ENCODE measurements at places on chromosomes 2 and 18. TPM values are rescaled to one million over a fixed set of nuclear protein-coding genes. Genes with fewer than 3 reads are reported as not detected.

DNA sequence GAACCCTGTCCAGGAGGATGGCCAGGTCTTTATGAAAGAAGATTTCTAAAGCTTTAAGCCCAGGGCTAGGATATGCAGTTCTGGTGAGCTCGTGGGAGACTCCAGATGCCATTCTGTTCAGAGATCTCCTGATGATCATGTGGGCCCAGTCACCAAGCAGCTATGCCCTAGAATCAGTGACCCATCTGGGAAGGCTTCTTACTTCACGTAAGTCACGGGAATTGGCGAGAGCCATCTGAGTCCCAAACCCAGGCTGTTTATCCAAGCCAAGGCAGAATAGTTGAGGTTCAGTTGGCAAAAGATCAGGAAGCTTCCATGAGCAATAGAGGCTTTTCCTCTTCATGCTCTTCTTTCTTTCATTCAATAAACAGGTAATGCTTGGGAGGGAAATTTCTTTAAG is 23.9 kb downstream of the ANTXR1 start:
- DNase-seq: no peak

GRCh38 chr18:77346208-77346810 is 96.7 kb downstream of the GALR1 start:
- DNase-seq: no peak

PPIL3 gene
- total RNA-seq: 47.1 TPM

DNA sequence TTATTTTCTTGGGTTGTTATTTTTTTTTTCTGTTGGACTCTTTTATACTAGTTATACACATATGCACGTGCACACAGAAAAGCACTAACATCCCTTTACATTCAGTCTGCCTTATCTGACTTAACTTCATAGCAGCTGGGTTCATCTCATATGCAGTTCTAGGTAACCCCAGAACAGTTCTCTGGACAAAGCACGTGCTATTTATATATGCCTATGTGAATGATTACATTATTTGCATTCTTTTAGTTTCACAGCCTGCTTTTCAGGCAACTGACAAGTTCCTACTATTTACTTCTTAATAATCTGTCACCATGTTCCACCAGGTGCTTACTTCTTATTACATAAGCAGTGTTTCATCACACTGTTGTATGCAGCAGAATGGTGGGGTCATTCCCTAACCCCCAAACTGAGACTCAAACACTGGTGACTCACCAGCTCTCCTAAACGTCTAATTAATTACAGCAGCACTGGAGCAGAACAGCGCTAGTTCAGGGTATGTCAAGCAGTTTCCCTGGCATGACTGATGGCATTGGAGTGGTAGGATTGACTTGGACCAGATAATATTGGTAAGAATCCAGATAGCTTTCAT is 372.8 kb downstream of the CLIP4 start:
- DNase-seq: no peak

DNA sequence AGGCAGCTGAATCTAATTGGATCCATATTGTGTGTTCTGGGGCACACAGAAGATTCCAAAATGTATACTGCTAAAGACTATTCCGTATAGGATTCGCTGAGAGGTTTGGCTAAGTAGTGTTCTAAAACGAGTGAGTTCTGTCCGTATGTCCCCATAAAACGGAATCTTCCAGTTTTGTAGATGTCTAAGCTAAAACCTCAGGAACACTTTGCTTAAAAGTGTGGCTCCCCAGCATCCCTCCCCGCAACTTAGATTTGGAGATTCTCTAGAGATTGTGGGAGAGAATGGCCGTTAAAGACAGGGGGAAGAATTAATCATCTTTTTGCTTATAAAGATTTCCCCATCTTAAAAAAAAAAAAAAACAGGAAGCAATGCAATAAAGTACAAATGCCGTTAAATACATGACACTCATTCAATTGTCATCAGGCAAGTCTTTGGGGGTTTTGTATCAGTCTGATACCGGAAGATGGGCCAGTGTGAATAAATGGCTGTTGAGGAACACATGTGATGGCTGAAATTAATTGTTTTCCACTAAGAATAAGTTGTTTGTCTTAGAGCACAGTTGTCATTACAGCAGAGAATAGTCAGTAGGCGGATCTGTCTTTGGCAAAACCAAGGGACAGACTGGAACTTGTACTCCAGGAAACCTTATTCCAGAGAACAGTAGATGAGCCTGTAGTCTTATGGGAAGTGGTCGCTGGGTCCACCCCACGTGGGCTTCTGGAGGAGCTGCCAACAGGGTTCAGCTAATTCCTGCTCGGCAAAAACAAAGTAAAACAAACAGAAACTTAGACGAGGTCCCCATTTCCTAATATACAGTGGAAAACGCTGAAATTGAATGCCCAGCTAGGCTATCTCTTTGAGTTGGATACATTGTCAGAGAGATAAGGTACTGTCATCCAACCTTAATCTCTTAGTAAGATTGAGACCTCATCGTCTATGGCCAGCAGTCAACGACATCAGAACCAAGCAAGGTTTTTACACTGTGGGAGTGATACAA is 1.7 kb downstream of the EMILIN2 start:
- DNase-seq: no peak

DNA sequence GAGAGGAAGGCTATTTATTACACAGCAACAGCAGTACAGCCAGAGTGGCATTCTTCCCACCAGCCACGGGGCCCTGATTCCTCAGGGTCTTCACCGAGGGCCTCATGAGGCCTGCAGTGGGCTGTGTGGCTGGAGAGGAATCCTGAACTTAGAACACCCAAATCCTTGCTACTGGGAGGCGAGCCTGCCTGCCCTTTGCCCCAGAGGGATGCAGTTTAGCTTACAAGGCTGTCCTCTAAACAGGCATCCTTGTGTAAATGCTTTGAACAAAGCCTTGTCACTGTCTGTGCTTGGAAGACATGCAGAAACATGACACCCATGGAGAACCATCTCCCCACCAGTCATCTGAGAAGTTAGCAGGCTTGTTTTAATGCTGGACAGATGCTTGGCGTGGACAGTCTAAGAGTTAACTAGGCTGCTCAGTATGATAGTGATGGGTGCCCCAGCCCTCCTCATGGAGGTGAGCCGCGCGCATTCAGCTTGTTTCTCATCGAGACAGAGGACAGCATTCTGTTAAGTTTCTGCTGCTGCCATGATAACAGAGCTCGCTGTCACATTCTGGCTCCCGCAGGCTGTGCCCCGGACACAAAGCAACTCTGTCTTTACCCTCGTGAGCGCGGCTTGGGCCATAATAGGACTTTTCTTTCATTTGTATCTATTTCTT is 42.9 kb downstream of the ADI1 start:
- DNase-seq: no peak

SERPINB10 gene
- total RNA-seq: 1.7 TPM

GRCh38 chr2:9968553-9969497 is 17.3 kb downstream of the GRHL1 start:
- no peak for DNase-seq

GRCh38 chr2:162839419-162839818 is 852 bp upstream of the KCNH7 start:
- no peak for DNase-seq

EFEMP1 gene
- total RNA-seq: 4.0 TPM

CERKL gene
- 0.52 TPM for total RNA-seq

KCNG3 gene
- 2.3 TPM for total RNA-seq

CXCR2 gene
- 0.38 TPM for total RNA-seq

GRCh38 chr18:34120294-34120693 is 104.4 kb downstream of the NOL4 start:
- DNase-seq: no peak

DNA sequence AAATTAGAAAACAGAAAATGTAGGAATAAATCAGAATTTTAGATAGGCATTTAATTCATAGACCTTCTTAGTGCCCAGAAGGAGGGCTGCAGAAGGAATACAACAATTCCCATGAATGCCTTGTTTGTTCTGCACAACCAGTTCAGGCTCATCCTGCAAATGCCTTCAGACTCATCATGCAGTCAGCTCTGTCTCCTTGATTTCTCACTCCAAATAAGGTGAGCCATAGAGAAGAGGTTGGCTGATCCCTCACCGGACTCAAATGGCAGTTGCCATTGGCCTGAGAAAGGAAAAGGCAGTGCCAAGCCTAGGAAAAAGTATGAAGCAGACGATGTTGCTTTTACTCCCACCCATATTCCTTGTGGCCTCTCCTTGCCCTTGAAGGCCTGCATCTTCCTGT is 50.3 kb downstream of the DSC3 start:
- no peak for DNase-seq

DNA sequence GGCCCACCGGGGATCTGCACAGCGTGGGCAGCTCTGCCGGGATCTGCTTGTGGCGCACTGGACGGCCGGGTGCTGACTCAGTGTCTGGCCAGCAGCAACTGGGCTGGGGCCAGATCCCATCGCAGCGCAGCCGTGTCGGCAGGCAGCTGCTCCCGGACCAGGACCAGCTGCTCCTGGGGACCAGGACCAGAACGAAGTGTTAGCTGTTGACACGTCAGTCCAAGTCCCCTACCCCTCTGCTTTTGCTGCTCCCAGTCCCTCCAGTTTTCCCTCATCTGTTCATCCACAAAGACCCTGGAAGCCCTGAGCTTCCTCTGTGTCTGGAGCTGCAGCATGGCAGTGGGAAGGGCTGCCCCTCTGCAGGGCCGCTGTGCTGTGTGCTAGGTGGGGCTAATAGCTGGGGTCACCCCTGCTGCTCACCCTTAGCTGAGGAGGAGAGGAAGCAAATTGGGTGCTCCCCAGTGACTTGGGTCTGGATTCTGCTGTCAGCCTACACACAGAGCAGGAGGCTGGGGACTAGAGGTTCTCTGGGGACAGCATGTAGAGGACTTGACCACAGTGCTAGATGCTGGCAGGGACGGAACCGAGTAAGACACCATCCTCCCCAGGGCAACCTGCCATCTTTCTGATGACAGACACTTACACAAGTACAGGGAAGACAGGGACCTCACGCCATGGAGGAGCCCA is 16.9 kb upstream of the KIF1A start:
- no peak for DNase-seq

ARHGAP25 gene
- total RNA-seq: 32.2 TPM

ZSWIM2 gene
- total RNA-seq: not detected

GRCh38 chr2:12071318-12071717 is 324.9 kb downstream of the LPIN1 start:
- DNase-seq: no peak

G6PC2 gene
- not detected for total RNA-seq

DNA sequence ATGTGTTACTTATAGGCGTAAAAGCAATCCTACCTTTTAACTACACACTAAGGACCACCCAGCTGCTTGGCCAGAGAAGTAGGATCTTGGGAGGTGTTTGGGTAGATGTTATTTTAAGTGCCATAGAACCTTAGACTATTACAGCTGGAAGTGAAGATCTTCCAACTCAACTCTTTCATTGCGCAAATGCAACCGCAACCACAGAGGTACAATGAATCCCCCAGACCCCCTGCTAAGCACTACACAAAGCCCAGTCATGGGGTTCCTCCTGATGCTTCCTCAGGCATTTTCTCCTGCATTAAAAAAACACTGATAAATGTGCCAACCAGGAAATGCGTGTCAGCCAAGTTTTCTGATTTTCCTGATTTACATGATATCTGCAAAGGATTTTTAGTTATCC is 246.0 kb downstream of the LRRTM1 start:
- DNase-seq: no peak

- no peak for DNase-seq
Measured at GRCh38 chr2:198008230-198008629, 203.8 kb downstream of the PLCL1 start.

DNA sequence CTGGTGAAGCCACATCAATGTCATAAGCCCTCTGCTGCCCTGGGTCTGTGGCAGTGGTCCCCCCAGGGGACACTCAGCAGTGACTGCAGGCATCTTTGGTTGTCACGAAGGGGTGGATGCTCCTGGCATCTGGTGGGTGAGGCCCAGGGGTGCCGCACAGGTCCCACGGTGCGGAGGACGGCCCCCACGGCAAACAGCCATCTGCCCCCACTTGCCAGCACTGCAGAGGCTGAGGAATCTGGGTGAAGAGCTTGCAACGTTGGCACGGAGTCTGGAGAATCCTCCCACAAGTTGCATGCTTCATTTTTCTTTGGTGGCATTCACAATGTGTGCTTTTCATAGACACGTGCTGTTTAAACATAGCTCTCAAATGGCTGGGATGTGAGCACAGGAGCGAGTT is 105.1 kb upstream of the PXDN start:
- DNase-seq: no peak

- DNase-seq: no peak
Measured at GRCh38 chr2:199118673-199119112, 339.0 kb downstream of the SATB2 start.

DNA sequence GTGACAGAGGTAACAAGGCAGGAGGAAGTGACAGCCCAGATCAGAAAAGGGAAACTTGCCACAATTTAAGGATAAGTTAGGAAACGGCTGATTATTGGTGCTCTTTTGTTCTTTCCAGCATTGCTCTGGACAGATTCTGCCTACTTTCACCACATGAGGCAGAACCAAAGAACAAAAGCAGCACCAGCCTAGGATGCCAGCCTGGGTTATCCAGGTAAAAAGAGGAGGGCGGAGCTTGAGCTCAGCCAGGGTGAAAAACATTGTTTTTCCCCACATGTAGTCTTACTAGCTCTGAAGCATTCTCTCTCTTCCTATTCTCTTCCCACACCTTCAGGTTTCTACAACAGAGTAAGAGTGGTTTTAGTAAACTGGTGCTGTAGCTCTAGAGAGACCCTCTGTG is 300.5 kb downstream of the TMX3 start:
- no peak for DNase-seq

All from thymus (tissue), 14 donors.